ENCODE measurements at places on chromosomes 16 and 17.

DNA sequence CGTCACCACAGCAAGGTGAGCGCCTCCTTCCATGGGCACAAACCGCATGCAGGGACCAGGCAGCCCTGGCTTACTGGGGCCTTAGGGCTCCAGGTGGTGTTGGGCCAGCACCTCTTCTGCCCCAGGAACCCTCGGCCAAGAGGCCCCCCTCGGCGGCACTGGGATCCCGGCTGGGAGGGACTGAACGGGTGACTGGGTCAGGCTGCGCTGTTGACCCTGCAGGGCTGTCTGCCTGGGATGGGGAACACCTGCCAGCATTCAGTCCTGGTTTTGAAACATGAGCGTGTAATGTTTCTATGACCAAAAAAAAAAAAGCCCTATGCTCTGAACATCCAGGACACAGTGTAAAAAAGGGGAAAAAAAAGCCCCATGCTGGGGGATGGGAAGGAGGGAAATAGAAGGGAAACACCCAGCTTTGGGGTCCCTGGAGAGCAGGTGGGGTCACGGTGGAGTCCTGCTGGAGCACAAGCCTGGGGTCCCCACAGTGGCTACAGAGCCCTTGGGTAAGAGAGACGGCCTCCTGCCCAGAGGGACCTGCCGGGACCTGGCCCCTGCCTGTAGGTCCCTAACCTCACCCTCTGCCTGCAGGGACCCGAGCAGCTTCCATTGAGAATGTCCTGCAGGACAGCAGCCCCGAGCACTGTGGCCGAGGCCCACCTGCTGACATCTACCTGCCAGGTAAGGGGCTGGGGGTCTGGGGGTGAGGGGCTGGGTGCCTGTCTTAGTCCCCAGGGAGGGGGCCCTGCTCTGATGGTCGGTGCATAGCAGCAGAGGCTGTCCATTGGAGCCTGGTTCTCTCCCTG, 9.9 kb upstream of the NUDT16L1 start:
- DNase-seq: no peak

- DNase-seq: no peak
These were observed 9.1 kb downstream of the ASIC2 start for GRCh38 chr17:33284022-33284421.

GRCh38 chr16:82703161-82703560, 76.4 kb downstream of the CDH13 start:
- DNase-seq: no peak

GRCh38 chr16:74926805-74927204, 58.1 kb downstream of the WDR59 start:
- no peak for DNase-seq

DNA sequence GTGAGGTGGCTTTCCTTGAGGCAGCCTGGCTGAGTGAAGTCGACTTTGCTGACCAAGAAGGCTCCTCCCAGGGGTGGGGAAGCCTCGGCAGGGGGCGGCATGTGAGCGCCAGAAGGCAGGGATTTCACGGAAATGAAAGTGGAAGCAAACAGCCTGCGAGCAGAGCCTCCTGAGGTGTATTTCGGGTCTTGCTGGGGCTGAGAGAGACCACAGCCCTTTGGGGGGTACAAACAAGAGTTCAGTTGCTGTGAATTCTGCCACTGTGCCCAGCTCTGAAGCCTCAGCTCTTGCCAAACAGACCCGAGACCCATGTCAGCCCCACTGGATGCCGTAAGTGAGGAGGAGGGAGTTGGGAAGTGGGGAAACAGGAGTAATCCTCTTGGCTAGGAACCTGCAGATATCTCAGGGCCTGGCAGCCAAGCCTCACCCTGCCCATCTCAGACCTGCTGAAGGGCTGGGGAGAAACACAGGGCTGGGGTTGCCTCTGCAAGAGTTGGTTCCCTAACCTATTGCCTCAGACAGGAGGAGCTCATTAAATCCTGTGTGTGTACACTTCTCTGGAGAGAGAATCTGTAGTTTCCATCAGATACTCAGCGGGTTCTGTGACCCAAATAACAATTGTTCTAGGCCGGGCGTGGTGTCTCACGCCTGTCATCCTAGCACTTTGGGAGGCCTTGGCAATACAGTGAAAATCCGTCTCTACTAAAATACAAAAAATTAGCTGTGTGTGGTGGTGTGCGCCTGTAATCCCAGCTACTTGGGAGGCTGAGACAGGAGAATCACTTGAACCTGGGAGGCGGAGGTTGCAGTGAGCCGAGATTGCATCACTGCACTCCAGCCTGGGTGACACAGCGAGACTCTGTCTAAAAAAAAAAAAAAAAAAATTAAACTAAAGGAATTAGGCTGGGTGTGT, at the start of gene IFI35:
Gene IFI35 (plus strand): TSS at position 146 of the 913 bp plus-strand sequence. CDS start 164 bp downstream, at position 310.
- no peak for DNase-seq

GRCh38 chr16:67192781-67193361, 916 bp downstream of the E2F4 start:
- no peak for DNase-seq

DNA sequence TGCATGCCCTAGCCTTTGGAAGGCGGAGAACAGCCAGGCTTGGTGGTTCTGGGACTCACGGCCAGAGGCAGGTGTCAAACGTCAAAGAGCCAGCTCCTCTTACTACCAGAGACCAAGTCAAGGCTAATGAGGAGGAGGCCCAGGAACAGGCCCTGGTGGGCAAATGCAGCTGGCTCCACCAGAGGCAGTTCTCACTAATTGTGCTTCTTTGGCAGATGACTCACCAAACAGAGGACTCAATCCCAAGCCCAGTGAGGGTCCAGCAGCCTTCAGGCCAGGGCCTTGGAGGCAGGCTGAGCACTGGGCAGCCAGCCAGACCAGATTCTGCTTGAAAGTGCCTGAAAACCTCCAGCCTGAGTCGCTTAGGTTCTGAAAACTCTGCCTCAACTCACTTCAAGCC, 336.5 kb upstream of the CDH5 start:
- no peak for DNase-seq

DNA sequence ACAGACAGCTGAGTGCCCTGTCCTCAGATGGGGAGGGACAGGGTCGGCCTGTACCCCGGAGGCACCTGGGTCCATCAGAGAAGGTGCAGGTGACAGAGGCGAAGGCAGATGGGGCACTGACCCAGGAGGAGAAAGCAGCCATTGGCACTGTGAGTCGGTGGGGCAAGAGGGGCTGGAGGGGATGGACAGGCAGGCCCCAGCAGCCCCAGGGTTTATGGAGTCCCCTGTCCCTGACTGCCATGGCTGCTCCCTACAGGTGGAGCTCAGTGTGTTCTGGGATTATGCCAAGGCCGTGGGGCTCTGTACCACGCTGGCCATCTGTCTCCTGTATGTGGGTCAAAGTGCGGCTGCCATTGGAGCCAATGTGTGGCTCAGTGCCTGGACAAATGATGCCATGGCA, 32.1 kb downstream of the ANKRD40 start:
- DNase-seq: no peak

GRCh38 chr17:79500745-79501618, 109.9 kb downstream of the RBFOX3 start:
- no peak for DNase-seq

- DNase-seq: no peak
These were observed 17.0 kb downstream of the MYL4 start for GRCh38 chr17:47225911-47226688.

DNA sequence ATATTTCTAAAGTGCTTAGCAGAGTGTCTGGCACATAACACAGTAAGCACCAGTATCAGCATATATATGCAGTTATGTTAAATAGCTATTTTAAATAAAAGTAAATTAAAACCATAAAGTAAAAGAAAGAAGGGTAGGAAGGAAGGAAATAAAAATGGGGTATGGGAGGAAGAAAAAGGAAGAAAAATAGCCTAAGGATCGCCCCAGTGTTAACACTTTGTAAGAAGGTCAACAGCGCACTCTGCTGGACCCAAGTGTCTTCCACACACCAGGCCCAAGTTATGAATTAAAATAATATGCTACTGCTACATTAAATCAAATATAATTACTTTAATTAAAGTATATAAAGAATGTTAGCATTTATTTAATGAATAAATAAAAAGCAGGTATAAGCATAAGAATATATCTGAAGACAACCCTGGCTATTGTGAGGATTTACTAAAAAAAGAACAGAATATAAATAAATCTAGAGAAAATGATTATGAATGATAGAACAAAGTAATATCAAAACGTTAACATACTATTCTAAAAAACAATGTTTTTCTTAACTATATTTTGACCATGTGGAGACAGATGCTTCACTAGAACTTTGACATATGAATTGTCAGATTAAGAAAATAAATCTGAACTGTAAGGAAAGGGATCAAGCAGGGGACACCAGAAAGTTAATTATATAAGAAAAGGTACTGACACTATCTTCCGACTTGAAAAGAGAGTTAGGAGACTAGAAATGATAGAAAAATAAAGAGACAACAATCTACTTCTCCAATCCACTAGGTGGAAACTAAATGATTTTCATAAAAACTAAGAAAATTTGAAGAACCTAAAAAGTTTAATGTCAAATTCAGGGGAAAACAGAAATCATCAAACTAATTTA, 25.9 kb downstream of the BRIP1 start:
- no peak for DNase-seq

- DNase-seq: no peak
These were observed 7.9 kb downstream of the QPRT start for GRCh38 chr16:29686740-29687332.

- no peak for DNase-seq
These were observed 523.0 kb upstream of the CDH11 start for GRCh38 chr16:65644821-65645220.

DNA sequence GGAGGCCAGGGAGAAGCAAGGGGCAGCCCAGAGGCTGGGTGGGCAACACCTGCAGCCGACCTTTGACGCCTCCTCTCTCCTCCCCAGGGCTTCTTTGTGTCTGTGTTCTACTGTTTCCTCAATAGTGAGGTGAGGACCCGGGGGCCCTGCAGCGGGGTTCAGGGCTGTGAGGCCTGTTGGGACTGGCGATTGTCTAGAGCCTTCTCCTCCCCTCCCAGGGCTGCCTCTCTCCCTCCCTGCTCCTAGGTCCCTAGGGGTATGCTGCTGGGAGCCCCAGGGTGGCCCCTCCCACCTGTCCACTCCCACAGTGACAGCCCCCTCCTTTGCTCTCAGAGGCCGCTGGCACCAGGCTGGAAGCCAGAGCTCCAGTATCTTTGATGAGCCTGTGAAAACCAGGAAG, 10.8 kb upstream of the SPPL2C start:
- no peak for DNase-seq

GRCh38 chr17:17819561-17819995, 17.2 kb downstream of the SREBF1 start:
- DNase-seq: no peak

GRCh38 chr16:20628213-20628612, 52.0 kb upstream of the ACSM2B start:
- no peak for DNase-seq

- no peak for DNase-seq
These were observed 36.9 kb upstream of the CRISPLD2 start for GRCh38 chr16:84782846-84783245.

GRCh38 chr17:35543856-35544255, 6.4 kb upstream of the SLFN12L start:
- no peak for DNase-seq

GRCh38 chr17:27466743-27467375, 10.6 kb downstream of the KSR1 start:
- DNase-seq: no peak

GRCh38 chr17:8064561-8065019, 22.9 kb downstream of the ALOX12B start:
- DNase-seq: no peak

DNA sequence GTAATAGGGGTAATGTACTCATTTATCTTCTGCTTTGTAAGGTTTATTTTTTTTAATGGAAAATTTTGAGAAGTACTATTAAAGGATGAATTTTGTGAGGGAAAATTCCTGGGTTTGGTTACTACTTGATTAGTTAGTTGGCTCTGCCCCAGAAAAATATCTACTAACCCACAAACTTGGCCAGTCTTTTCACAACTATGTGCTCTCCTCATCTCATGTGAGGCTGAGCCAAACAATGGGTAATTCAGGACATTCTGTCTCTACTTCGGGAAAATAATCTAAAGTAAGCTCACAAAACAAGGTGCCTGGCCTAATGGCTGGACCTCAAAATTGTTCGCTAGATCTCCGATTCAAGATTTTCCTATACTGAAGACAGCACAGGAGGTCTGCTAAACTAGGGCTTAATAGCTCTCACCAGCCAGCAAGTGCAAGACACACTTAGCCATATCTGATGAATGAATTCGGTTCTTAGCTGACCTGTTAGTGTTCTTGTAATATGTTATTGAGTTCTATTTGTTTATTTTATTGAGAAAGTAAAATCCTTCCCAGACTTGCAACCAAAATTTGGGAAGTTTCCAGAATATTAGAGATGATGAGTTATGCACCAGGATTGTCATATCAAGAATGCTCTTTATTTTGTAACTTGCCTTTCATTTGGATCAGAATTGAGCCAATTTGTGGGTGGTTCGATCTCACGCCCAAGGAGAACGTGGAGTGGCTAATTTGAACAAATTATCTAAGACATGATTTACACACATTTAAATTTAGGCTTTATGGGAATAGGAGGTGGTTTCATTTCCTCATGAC, 5.7 kb downstream of the KCNJ16 start:
- DNase-seq: no peak

DNA sequence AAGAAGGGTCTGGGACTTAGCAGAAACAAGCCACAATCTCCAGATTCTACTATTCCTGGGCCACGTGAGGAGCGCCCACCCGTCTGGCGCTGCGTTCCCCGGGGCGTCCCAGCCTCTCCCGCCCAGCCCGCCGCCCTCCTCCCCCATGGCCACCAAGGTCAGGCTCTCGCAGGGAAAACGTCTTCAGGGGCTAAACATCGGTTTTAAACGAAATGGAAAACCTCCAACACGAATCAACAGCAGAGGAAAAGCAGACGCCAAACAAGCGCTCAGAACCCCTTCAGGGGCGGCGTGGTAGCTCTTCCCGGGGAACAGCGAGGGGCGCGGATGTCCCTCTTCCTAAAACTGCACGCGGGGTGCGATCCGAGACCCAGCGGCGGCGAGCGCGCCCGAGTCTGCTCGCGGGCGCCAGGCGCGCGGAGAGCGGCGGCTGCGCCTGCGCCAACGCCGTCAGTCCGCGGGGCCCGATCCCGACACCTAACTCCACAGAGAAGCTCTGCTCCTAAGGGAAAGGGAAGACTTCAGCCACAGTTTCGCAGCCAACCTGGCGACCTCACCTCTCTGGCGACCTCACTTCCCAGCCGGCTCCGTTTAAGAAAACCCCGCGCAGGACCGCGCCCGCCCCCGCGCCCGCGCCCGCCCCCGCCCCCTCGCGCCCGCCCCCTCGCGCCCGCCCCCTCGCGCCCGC, 505 bp upstream of the COG1 start:
- DNase-seq: no peak

- no peak for DNase-seq
These were observed 973 bp upstream of the IL4R start for GRCh38 chr16:27312580-27313421.

- DNase-seq: no peak
These were observed 11.1 kb downstream of the UBE2O start for GRCh38 chr17:76441686-76442340.
